ENCODE measurements at places on chromosomes 3 and 15. TPM values are rescaled to one million over a fixed set of nuclear protein-coding genes. Genes with fewer than 3 reads are reported as not detected.

Gene NR2E3
- 0.92 TPM for total RNA-seq

Gene RNF111
- total RNA-seq, result 34.1 TPM

Gene GP9
- total RNA-seq, result not detected

Gene TRA2B
- total RNA-seq, result 267 TPM

Gene AMIGO3
- 5.8 TPM for total RNA-seq

Gene COL6A6
- 0.42 TPM for total RNA-seq

Gene LRRIQ4
- not detected for total RNA-seq

Gene OCA2
- 14.8 TPM for total RNA-seq

Gene GMNC
- total RNA-seq, result not detected

GRCh38 chr3:101936419-101937356, 87.4 kb downstream of the NFKBIZ start:
- H3K4me3 ChIP-seq, result no peak overlapping the region
- H3K36me3 ChIP-seq, result no peaks in the 10 kb centered on the region
- H3K27ac ChIP-seq, result no peak overlapping the region
- no peaks in the 10 kb centered on the region for H3K27me3 ChIP-seq
- H3K4me1 ChIP-seq, result peaks cover 40% of the 10 kb centered on the region
- DNase-seq, result no peak

GRCh38 chr3:54858093-54858785, 69.6 kb downstream of the LRTM1 start:
- H3K27me3 ChIP-seq, result no peaks in the 10 kb centered on the region
- H3K36me3 ChIP-seq, result no peaks in the 10 kb centered on the region
- H3K4me1 ChIP-seq, result no peaks in the 10 kb centered on the region
- no peak for DNase-seq

- no peaks in the 10 kb centered on the region for H3K4me1 ChIP-seq
- H3K36me3 ChIP-seq, result peaks cover 21% of the 10 kb centered on the region
- no peak for DNase-seq
These were observed 56.3 kb upstream of the CSPG5 start for GRCh38 chr3:47634996-47635395.

DNA sequence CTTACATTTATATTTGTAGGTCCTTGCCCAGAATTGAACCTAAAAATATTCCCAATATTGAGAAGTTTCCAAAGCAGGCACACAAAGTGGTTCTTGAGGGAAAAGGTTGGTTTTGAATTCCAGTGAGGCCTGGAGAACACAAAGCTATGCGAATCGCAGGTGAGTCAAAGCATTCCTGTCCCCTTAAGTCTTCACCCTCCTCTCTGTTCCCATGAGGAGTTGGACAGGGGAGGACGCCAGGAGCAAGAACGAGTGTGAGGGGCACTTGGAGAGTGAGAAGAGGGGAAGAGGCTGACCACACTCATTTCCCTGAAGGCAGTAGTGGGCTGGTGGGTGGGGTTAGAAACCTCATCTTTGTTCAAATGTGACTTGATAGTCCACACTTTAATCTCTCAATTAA, 185.8 kb upstream of the EOMES start:
- no peak overlapping the region for H3K4me3 ChIP-seq
- no peaks in the 10 kb centered on the region for H3K27me3 ChIP-seq
- DNase-seq, result no peak
- H3K4me1 ChIP-seq, result no peaks in the 10 kb centered on the region
- no peaks in the 10 kb centered on the region for H3K36me3 ChIP-seq

GRCh38 chr15:94236608-94237007, 5.2 kb downstream of the MCTP2 start:
- no peak for DNase-seq
- no peaks in the 10 kb centered on the region for H3K4me1 ChIP-seq
- H3K4me3 ChIP-seq, result no peak overlapping the region
- no peaks in the 10 kb centered on the region for H3K36me3 ChIP-seq
- H3K27ac ChIP-seq, result no peak overlapping the region
- no peaks in the 10 kb centered on the region for H3K27me3 ChIP-seq

DNA sequence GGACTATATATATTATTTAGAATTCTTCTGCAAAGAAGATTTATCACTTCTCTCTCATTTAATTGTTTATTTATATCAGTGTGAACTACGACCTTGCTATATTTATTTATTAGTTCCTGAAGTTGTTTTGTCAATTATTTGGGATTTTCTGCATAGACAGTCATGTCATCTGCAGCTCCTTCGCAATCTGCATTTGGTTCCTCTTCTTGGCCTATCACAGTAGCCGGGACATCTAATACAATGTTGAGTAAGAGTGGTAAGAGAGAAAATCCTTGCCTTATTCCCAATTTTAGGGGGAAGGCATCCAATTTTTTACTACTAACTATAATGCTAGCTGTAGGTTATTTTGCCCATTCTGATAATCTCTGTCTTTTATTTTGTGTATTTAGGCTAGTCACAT, 39.4 kb downstream of the FOXL2 start:
- H3K4me3 ChIP-seq, result no peak overlapping the region
- no peak overlapping the region for H3K27ac ChIP-seq
- H3K27me3 ChIP-seq, result no peaks in the 10 kb centered on the region
- H3K36me3 ChIP-seq, result no peaks in the 10 kb centered on the region
- DNase-seq, result no peak

- DNase-seq, result no peak
- H3K27me3 ChIP-seq, result no peaks in the 10 kb centered on the region
- no peak overlapping the region for H3K4me3 ChIP-seq
These were observed 10.0 kb downstream of the RBP2 start for GRCh38 chr3:139466360-139466759.

GRCh38 chr3:126137490-126138130, 42.8 kb downstream of the ALDH1L1 start:
- H3K27ac ChIP-seq, result no peak overlapping the region
- no peaks in the 10 kb centered on the region for H3K36me3 ChIP-seq
- no peak for DNase-seq
- H3K4me1 ChIP-seq, result no peaks in the 10 kb centered on the region
- no peak overlapping the region for H3K4me3 ChIP-seq

DNA sequence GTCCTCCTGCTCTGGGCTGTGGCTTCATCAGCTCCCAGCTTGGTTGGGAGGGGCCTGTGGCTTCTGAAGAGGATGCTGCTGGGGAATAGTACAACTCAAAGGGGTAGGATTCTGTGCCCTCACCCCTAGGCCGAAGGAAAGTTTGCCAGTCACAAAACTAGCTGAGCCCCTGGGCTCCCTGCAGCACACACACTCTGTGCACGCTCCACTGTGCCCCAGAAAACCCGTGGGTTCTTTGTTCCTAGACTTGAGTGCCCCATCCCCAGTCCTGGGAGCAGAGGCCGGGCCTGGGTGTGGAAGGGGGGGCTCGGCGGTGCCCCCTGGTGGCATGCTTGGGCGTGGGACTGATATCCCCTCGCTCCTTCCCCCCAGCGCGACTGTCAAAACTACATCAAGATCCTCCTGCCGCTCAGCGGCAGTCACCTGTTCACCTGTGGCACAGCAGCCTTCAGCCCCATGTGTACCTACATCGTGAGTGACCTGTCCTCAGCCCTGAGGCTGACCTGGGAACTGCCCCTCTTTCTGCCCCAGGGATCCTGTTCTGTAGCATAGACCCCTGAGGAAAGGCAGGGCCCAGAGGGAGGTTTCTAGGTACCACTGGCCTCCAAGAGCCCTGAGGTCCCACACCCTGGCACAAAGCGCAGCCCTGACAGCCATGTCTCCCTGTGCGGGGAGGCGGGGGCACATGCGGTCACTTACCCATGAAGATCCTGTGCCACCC, 14.2 kb downstream of the CIB1 start:
- no peak overlapping the region for H3K27ac ChIP-seq
- no peaks in the 10 kb centered on the region for H3K27me3 ChIP-seq
- no peak for DNase-seq
- peaks cover 3% of the 10 kb centered on the region for H3K4me1 ChIP-seq

GRCh38 chr3:123031051-123031450, 3.5 kb upstream of the SEMA5B start:
- no peak overlapping the region for H3K4me3 ChIP-seq
- H3K4me1 ChIP-seq, result peaks cover 15% of the 10 kb centered on the region

DNA sequence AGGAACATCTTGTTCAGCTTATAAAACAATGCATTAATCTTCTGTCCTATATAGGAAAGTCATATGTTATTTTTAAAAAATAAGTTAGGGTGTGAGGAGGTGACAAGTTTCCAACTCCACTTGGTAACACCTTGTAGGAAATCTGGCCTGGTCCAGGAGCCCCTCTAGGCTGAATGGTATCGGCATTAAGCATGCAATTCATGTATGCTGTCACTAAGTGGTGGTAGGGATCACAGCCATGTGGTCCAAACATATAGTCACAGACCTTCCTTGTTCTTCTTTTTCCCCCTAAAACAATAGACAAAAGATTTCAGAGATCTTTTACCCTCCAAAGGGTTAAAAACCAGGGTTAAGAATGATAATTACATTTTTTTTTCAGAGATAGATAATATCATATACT, 4.2 kb upstream of the APBA2 start:
- H3K27me3 ChIP-seq, result peaks cover under 1% of the 10 kb centered on the region
- no peak overlapping the region for H3K27ac ChIP-seq
- no peak overlapping the region for H3K4me3 ChIP-seq
- DNase-seq, result no peak

DNA sequence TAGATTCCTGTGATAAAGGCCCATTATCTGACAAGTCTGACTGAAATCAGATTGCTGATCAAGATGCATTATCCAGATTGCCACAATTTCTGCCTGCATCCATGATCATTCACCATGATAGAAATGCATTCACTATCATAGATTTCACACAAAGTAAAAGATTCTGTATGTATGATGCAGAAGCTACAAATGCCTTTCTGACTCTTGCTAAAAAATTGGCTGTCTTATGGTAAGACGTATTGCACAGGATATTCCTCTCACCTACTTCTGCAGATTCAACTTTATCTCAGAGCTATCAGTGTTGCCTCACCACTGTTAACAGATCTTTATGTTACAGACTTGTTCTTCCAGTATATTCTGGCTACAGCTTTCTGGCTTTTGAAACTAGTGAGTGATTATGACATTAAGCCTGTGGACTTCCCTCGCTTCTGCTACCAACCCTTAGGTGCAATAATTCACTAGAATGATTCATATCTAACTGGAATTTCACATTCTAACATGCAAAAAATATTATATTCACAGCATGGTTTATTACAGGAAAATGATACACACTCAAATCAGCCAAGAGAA, 955.3 kb downstream of the EPHA3 start:
- DNase-seq, result no peak
- no peaks in the 10 kb centered on the region for H3K4me1 ChIP-seq
- no peak overlapping the region for H3K27ac ChIP-seq

- no peak overlapping the region for H3K27ac ChIP-seq
- peaks cover 28% of the 10 kb centered on the region for H3K4me1 ChIP-seq
- no peaks in the 10 kb centered on the region for H3K27me3 ChIP-seq
- H3K4me3 ChIP-seq, result no peak overlapping the region
- no peaks in the 10 kb centered on the region for H3K36me3 ChIP-seq
These were observed 75.1 kb downstream of the STAC start for GRCh38 chr3:36455406-36455805.

DNA sequence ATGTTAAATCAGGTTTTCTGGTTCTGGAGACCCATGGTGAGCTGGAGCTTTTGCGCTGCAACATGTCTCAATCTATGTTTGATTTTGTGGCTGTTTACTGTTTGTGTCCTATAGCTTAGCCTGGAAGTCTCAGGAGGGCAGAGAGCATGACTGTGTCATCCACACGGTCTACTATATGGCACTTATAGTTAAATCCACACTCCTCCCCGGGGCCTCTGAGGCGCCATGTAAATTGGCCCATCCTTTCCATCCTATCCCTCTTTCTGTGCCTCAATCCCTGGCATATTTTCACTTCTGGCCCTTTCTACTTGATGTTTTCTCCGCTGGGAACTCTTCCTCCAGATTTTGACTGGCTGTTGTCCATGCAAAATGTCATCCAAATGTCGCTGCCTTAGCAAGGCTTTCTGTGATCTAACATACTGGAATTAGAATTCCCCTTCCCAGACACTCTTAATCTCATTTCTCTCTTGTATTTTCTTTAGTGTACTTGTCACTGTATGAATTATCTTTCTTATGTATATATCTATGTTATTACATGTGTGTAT, 560.8 kb upstream of the RGMA start:
- no peak overlapping the region for H3K4me3 ChIP-seq
- H3K36me3 ChIP-seq, result no peaks in the 10 kb centered on the region
- H3K27me3 ChIP-seq, result no peaks in the 10 kb centered on the region
- no peaks in the 10 kb centered on the region for H3K4me1 ChIP-seq

GRCh38 chr3:165194511-165195240, 1.5 kb downstream of the SLITRK3 start:
- DNase-seq, result no peak
- H3K4me1 ChIP-seq, result peaks cover 11% of the 10 kb centered on the region
- H3K36me3 ChIP-seq, result no peaks in the 10 kb centered on the region
- peaks cover 16% of the 10 kb centered on the region for H3K27me3 ChIP-seq
- H3K27ac ChIP-seq, result no peak overlapping the region

- no peak for DNase-seq
- no peaks in the 10 kb centered on the region for H3K4me1 ChIP-seq
- no peaks in the 10 kb centered on the region for H3K27me3 ChIP-seq
- H3K27ac ChIP-seq, result no peak overlapping the region
- H3K36me3 ChIP-seq, result no peaks in the 10 kb centered on the region
- H3K4me3 ChIP-seq, result no peak overlapping the region
These were observed 307.1 kb downstream of the IL20RB start for GRCh38 chr3:137264843-137265330.

GRCh38 chr3:49012441-49013017, 5.3 kb downstream of the WDR6 start:
- H3K36me3 ChIP-seq, result peaks cover 29% of the 10 kb centered on the region
- no peak overlapping the region for H3K4me3 ChIP-seq
- no peak for DNase-seq
- no peak overlapping the region for H3K27ac ChIP-seq

GRCh38 chr15:82184776-82185175, 77.8 kb downstream of the EFL1 start:
- no peaks in the 10 kb centered on the region for H3K36me3 ChIP-seq
- peaks cover 9% of the 10 kb centered on the region for H3K4me1 ChIP-seq
- H3K27me3 ChIP-seq, result no peaks in the 10 kb centered on the region
- H3K27ac ChIP-seq, result no peak overlapping the region

- no peaks in the 10 kb centered on the region for H3K36me3 ChIP-seq
- DNase-seq, result no peak
These were observed 300.5 kb upstream of the MME start for GRCh38 chr3:154779571-154779970.

GRCh38 chr3:183779896-183780465, 45.4 kb downstream of the MAP6D1 start:
- H3K27ac ChIP-seq, result no peak overlapping the region
- H3K27me3 ChIP-seq, result no peaks in the 10 kb centered on the region
- DNase-seq, result no peak
- no peak overlapping the region for H3K4me3 ChIP-seq
- peaks cover 31% of the 10 kb centered on the region for H3K36me3 ChIP-seq

DNA sequence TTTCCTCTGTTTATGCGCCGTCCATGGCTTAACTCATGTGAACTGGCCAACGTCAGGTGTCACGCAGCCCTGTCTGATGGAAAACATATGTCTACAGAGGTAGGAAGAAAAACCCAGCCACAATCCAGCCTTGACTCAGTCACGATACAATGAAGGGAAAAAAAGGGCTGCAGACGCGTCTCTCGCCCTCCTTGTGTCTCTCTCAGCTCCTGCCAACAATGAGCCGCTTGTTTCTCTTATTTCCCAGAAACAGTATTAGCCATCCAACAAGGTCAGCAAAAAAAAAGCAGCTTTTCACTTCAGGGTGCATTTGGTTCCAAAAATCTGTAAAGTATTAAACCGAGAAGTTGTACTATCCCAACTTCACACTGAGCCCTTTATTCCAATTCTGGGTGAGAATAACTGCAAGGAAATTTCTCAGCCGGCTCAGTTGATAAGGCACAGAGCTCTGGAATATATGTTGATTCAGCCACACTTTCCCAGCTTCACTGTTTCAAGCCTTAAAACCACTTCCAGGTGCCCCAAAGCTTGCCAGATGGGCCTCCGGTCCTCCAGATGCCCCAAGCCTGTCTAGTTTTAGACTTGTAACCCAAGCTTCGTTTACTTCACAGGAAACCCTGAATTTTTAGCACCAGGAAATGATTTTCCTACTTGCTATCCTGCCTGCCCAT, 79.4 kb downstream of the TM4SF4 start:
- H3K36me3 ChIP-seq, result no peaks in the 10 kb centered on the region
- H3K27ac ChIP-seq, result peak overlapping the region; percentile 77
- H3K27me3 ChIP-seq, result no peaks in the 10 kb centered on the region

All from thoracic aorta (tissue), 2 donors.